ENCODE measurements at places on chromosomes 11 and 22.

- DNase-seq = no peak
Measured at GRCh38 chr22:25566898-25567235, 2.4 kb downstream of the GRK3 start.

DNA sequence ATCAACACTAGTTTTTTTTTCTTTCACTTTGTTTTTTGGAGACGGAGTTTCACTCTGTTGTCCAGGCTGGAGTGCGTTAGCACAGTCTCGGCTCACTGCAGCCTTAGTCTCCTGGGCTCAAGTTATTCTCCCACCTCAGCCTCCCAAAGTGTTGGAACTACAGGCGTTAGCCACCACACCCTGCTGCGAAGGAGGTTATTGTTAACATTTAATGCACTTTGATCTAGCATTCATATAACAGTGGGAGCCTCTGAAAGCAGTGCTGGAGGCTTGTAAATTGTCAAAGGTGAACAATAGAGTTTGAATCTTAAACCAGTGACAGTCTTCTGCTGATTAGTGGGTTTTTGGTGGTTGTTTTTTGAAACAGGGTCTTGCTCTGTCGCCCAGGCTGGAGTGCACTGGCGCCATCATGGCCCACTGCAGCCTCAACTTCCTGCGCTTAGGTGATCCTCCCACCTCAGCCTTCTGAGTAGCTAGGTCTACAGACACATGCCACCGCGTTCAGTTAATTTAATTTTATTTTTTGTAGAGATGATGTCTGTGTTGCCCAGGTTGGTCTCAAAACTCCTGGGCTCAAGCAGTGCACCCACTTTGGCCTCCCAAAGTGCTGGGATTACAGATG lies 96.9 kb upstream of the HORMAD2 start:
- no peak for DNase-seq

GRCh38 chr22:47201996-47202818 lies 439.8 kb downstream of the TBC1D22A start:
- DNase-seq = no peak

GRCh38 chr22:49962751-49963646 lies 2.4 kb downstream of the PIM3 start:
- DNase-seq = no peak

DNA sequence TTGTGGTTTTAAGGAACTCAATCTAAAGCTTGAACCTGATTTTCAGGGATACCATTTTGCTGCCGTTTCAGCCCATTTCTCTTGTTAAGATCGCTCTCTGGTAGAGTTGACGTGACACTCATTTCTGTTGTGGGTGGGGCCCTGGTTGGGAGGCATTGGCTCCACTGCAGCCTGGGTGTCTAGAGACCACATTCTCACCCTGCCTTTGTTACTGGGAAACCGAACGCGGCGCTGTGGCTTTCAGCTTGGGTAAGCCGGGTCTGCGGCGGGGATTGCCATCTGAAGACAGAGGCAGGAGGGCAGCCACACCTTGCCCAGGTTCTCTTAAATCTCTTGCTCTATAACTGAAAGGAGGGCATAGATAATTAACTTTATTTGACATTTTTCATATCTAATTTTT lies 3.2 kb downstream of the EHF start:
- no peak for DNase-seq

DNA sequence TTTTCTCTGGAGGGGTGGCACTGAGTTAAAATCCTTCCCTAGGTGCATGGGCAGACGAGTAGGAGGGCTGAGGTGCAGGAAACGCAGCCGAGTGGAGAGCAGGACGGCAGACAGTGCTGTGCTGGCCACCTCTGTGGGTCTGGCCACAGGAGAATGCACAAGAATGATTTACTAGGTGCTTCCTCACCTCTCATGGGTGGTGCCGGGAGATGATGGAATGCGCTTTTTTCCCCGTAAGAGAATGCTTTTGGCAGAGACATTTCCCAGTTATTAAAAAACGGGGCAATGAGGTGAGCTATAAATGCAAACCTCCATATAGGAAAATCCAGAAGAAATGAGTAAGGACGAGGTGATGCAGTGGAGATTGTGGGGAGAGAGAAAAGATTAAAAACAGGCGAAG lies 86.1 kb downstream of the ADAMTS15 start:
- DNase-seq = no peak

GRCh38 chr11:2273771-2274170 lies 3.4 kb upstream of the ASCL2 start:
- no peak for DNase-seq

DNA sequence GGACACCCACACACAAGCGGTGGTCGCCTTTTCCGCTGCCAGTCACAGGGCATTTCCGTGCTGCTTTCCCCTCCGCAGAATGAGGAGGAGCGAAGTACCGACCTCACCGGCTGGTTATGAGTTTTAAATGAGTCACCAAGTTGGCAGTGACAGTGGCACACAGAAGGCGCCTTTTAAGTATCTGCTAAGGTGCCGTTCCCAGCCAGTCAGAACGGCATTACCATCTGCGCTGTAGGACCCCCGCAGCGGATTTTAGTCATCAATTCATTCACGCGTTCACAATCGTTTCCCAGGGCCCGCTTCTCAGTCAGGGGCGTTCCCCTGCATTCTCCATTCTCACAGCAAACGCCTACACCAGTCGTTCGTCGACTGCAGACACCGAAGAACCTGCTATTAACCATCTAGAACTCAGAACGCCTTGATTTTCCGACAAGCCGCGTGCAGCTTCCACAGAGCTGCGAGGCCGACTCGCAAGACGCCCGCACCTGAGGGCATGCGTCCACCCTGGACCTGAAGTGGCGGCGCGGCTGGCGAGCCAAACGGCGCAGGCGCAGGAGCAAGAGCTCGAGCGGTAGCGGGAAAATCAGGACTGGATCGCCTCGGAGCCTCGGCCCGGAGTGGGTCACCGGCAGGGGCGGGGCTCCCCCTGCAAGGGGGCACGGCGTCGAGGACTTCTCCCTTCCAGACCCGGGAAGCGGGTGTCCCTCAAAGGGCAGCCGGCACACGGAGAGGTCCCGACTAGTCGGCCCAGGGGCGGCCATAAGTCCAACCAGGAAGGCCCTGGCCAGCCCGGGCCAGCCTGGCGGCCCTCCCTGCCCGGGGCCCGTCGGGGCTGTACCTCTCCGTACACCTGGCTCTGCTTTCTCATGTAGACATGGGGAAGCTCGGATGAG lies 642 bp downstream of the CYP2R1 start:
- peak; percentile 96 for DNase-seq

GRCh38 chr22:27791159-27791858 lies 10.2 kb downstream of the MN1 start:
- no peak for DNase-seq

GRCh38 chr22:35154937-35155387 lies 89.0 kb downstream of the ISX start:
- DNase-seq = peak; percentile 50

DNA sequence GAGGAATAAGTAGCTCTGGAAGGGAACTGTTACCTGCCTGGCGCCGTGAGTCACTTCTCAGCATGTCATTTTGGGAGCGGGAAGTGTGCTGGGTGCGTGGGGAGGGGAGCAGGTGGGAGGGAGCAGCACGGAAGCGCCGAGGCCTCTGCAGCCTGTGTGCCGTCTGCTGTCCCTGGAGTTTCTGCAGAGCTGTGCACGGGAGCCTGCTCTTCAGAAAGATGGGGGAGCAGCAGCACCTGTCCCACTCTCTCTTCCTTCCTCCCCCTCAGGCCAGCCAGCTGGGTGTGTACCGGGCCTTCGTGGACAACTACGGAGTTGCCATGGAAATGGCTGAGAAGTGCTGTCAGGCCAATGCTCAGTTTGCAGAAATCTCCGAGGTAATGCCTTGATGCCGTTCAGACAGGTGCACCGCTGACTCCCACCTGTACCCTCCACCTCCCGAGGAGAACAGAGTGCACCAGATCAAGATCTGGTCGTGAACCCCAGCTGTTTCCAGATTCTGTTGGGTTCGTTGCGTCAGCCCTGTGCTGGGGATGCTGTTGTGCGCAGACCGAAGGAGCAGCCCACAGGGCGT lies 87.9 kb downstream of the BCR start:
- peak; percentile 83 for DNase-seq

- DNase-seq = no peak
Measured at GRCh38 chr11:11171285-11171684, 181.8 kb downstream of the CSNK2A3 start.

DNA sequence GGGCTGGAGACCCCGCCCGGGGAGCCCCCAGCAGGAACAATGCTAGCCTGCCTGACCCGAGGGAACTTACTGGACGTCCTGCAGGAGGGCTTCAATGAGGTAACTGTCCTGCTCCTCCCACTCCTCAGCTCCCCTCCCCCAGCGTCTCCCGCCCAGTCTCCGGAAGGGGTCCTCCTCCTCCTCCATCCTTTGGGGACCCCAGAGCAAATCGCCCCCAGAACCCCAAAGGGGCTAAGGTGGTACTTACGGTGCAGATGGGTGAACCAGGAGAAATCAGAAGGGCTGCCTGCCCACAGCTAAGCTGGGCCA lies 272 bp downstream of the DIXDC1 start:
- DNase-seq = peak; percentile 40

GRCh38 chr11:119371067-119371601 lies 10.4 kb downstream of the USP2 start:
- DNase-seq = no peak

Measured in DMS53 (cell line).